H7 (cell line): ENCODE measurements at places on chromosomes 5 and 9. TPM values are rescaled to one million over a fixed set of nuclear protein-coding genes. Genes with fewer than 3 reads are reported as not detected.

The STK32A gene
- total RNA-seq: 0.35 and 0.78 TPM in 2 replicates

The GPR150 gene
- total RNA-seq: 0.15 TPM in 1 of 2 replicates, not detected in the other

The C5orf46 gene
- not detected in 2 replicates for total RNA-seq

GRCh38 chr9:69542058-69542457 is 130.1 kb downstream of the APBA1 start:
- no peak for DNase-seq

GRCh38 chr9:87107072-87107471 is 159.8 kb upstream of the GAS1 start:
- DNase-seq: peak; percentile 33

DNA sequence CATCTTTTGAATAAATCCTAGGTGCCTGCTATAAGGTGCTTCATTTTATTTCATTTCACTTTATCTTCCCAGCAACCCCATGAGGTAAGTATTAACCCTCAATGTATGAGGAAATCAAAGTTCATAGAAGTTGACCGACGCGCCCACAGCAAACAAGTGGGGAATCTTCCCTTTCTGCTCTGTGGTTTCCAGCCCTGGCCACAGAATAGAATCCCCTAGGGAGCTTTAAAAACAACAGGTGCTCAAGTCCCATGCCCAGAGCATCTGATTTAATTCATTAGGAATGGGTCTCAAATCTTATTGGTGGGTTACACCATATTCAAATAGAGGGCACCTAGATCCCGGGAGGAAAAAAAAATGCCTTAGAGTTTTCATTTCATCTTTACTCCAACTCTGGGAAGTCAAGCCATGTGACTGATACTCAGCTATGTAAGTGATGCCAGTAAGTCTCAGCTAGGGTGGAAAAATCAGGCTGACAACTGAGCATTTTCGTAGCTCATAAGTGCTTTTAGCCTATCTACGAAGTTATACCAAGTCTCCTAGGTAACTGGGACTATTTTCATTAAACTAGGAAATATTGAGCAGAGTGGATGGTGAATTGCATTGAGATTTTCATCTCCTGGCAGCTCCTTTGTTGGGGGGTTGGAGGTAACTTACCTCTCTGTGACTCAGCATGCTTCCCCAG is 353.4 kb upstream of the SLC30A5 start:
- DNase-seq: no peak

- DNase-seq: no peak
Observed at GRCh38 chr9:33619666-33620404, 95.8 kb downstream of the ANKRD18B start.

DNA sequence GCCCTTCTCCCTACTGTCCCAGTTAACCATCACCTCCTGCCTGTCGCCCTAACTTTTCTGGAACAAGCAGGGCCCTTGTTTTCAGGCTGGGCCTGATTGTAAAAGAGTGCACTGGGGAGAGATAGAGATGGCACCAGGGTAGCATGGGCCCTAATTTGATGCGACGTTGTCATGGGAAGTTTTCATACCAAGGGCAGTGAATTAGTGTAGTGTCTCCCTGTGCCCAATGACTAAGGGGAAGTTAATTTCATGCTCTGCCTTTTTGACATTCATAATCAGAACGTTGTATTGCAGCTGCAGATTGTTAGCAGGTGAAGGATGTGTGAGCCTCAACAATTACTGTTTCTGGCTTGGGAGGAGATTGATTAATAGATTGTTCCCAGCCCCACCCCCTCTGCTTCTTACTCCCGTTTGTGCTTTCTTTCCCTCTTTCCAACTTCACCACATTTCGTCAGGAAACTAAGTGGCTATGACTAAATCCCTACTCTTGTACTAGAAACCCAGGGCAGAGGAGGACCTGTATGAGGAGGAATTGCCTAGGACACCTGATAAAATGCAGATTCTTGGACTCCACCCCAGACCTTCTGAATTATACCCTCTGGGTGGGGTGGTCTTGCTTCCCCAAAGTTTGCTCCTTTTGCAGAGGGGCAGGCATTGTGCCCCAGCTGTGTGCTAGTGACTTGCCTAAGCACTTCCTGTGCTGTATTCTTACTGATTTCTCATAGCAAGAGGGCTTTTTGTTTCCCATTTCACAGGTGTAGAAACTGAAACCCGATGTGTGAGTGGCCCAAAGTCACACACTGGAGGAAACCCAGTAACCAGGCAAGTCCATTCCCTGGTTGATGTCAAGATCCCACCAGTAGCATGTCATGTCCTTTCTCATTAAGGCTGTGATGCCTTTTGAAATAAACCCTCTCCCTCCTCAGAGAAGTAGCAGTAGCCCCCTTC is 56.3 kb downstream of the DAB2IP start:
- no peak for DNase-seq

DNA sequence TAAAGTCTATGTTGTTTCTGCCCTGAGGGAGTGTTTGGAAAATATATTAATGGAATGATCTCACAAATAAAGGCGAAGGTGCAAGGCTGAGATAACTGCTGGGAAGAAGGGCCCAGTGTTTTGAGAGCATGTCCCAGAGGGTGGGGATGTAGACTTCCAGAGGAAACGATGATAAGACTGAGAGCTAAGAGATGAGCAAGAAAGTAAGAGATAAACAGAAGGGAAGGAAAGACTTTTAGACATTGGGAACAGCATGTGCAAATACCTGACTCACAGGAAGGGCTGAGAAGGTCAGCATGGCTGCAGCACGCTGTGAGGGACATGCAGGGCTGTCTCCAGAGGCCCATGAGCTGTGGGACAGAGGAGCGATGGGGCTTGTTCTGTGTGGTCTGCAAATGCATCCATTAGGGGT is 19.9 kb upstream of the ADRB2 start:
- DNase-seq: no peak

- DNase-seq: no peak
Observed at GRCh38 chr5:96657068-96657467, 5.1 kb upstream of the CAST start.

DNA sequence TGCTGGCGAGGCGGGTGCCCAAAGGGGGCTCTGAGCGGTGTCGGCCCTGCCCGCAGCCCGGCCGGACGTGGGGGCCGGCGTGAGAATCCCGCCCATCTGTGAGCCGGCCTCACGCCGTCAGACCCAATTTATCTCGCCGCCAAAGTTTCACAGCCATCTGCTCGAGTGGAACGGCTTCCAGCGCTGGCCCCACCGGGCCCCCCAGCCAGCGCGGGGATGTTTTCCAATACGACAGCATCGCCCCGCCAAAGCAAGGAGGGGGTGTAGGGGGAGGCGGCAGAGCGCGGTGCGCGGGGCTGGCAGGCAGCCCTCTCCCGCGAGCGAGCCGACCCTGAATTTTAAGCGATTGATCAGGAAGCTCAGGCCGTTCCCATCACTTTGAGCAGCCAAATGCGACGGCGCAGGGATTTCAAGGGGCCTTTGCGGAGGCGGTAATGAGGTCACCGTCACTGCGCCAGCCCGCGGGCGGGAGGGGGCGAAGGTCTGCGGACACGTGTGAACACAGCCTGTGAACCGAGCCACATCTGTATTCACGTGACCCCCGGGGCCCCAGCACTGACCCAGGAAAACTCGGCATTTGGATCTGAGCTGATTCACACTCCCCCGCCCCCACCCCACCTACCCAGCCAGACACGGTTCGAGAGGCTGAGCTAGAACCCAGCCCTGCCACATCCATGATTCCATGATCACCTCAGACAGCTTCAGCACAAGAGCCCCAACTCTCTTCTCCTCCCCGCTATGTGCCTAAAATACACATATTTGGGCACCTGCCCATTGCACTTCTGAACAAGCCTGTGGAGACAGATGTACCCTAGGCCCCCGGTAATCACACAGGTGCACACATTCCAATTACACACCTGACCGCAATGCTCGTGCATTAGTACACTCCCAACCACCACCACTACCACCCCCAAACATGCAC is 47.8 kb upstream of the PSD2 start:
- peak; percentile 79 for DNase-seq
